ENCODE measurements at places on chromosomes 13 and 19.

DNA sequence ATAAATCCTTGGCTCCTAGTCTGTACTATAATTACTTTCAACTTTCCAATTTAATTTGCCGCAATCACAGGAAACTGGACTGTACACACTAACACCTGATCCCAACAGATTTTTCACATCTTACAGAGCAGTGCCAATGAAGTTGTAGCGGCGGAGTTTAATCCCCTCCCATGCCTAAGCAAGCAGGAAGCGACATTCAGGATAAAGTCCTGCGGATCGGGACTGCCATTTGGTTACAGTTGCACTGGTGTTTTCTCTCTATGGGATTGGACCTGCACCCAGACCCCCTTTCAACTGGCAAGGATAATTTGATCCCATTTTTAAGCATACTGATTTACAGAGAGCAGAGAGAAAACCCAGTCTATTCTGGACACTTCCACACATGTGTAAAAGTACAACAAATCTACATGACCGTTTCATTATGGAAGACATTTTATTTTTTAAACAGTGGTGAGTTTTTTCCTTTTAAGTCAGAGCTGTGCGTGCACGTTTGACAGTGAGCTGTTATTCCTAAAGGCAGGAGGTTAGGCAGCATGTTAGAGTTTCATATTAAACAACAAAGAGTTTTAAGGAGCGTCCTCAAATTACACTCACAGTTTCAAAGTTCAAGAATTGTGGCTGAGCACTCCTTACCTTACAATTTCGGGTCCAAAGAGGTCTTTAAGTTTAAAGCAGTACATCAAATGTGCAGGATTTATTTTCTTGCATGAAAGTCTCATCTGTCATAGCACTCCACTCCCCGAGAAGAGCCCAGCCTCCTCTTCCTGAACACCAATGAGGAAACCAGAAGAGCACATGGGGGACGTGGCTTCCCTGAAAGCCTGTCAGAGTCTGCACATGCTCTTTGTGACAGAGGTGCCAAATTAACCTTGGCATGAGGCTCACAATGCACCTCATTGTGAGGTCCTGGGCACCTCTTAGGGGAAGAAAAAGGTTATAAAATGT is 141.6 kb upstream of the RFC3 start:
- DNase-seq: no peak

- DNase-seq: no peak
Measured at GRCh38 chr13:40402931-40403431, 263.5 kb downstream of the FOXO1 start.

DNA sequence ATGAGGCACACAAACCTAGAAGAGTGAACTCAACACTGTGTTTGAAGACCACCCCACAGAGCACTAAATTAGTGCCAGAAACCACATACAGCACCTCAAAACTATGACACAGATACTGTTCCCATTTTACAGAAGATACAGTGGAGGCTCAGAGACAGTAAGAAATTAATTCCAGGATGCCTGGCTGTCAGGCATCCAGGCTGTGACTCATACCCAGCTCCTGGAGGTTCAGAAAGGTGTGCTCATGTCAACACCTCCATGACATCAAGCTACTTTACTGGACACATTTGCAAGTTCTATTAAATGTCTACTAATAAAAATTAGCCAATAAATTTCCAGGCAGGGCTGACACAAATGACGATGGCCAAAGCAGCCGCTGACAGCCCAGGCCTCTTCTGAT is 176.3 kb downstream of the ABCC4 start:
- no peak for DNase-seq

GRCh38 chr19:38949580-38950367 is 19.0 kb downstream of the MRPS12 start:
- DNase-seq: peak; percentile 83

GRCh38 chr13:80361883-80362327 is 21.0 kb upstream of the SPRY2 start:
- peak; percentile 68 for DNase-seq

Data from hematopoietic multipotent progenitor cell treated with erythropoietin and hydrocortisone succinate and interleukin-3 and kit ligand, for 8 days (in vitro differentiated cells).